ENCODE measurements at places on chromosomes 2 and 18.
A peak's percentile ranks its signal among the peaks of the same experiment; 100 is the strongest.

GRCh38 chr18:77392321-77392720 lies 142.7 kb downstream of the GALR1 start:
- DNase-seq: no peak

DNA sequence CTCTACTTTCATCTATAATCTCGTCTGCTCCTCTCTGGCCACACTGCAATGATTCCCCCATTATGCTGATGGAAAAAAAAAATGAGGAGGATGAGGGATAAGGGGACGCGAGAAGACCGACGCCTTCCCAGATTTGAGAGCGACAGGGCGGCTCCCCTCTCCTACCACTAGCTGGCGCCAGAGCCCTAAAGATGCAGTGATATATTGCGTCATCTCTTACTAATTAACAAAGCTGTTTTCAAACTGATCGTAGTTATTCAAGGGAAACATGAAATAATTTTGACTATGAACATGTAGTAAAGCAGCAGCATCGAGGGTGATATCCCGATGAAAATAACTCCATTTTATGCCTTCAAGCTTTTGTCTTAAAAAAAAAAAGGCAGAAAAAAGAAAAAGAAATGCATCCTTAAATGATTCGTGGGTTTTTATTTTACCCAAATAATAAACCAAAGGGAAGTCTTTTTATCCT lies 48.0 kb upstream of the HNRNPA3 start:
- peak; percentile 89 for DNase-seq

DNA sequence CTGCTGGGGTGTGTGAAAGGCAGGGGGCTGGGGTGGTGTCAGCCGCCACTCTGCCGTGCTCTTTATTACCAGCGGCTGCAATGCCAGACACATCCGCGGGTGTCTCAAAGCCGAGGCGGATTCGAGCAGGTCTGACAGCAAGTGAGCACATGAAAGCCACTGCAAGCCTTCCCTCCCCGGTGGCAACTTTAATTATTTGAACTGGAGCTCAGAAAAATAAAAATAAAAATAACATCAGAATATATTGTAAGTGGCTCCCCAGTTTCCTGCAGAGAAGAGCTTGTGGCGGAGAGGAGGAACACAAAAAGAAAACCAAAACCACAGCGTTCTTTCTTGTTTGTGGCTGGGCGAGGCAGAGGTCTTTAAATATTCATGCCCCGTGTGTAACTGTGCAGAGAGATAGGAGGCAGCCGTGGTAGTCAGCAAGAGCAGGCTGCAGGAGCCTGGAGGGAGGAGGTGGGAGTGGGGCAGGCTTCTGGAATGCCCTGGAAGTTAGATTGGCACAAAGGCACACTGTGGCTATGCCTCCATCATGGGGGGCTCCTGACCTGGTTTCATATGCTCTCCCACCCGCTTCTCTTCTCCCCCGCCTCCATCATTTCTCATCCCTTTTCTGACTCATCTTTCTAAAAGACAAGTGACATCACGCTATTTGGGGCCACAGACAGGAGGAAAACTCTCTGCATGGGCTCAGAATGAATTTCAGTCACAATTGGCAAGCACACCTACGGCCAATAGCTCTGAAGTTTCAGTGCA lies 199.8 kb downstream of the CLIP4 start:
- DNase-seq: peak; percentile 89

- no peak for DNase-seq
These were observed 59.3 kb downstream of the EMILIN2 start for GRCh38 chr18:2905854-2906703.
